Stimulated activated CD8-positive, alpha-beta memory T cell treated with anti-CD3 and anti-CD28 coated beads, Interleukin-4, amount 100 ng/mL, for 24 hours (primary cell): ENCODE measurements at places on chromosomes 13 and 19.

GRCh38 chr19:38535212-38535611 lies 82.5 kb downstream of the MAP4K1 start:
- DNase-seq = no peak

DNA sequence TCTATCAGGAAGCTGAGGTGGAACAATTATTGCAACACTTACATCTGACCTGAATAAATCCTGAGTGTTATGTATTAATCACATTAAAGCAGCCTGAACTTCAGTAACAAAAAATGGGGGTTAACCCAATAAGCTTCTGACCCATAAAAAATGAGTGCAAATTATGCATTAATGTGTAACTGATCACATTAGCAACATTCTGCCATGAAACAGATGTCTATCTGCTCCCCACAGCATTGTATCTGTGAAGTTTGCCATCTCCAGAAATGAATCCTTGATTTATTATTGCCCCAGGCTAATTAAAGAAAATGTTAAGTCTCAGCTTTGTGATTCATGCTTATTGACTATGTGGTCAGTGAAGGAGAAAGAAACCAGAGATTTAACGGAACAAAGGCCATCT lies 304.9 kb downstream of the PCDH20 start:
- DNase-seq = no peak

- DNase-seq = no peak
Measured at GRCh38 chr13:32153056-32153455, 121.5 kb downstream of the FRY start.

GRCh38 chr19:30682999-30683536 lies 310.9 kb downstream of the ZNF536 start:
- DNase-seq = peak; percentile 40

DNA sequence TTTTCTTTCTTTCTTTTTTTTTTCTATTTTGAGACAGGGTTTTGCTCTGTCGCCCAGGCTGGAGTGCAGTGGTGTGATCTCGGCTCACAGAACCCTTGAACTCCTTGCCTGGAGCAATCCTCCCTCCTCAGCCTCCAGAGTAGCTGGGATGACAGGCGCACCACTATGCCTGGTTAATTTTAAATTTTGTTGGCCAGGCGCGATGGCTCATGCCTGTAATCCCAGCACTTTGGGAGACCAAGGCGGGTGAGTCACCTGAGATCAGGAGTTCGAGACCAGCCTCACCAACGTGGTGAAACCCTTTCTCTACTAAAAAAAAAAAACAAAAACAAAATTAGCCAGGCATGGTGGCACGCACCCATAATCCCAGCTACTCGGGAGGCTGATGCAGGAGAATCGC lies 8.7 kb upstream of the SBNO2 start:
- DNase-seq = no peak

- DNase-seq = no peak
Measured at GRCh38 chr19:1523412-1524286, at the start of gene PLK5. Gene PLK5, plus strand, starts transcription at chr19:1524077. Its CDS starts 2,920 bp downstream, at chr19:1526997.

DNA sequence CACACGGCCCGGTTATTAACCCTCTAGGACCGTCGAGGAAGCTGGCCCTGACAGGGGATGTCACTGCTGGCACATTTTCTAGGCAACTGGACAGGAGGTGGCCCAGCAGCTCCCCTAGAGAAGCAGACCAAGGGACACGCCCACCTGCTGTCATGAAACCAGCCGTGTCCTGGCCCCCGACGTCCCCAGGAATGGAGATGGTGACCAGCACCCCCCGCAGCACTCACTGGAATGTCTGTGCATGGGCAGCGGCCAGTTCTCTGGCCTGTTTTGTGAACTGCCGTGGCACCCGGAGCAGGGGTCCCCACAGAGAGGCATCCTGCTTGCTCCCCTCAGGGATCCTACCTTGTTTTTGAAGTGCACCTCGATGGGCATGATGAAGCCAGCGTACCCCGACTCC lies 17.9 kb downstream of the MLLT1 start:
- DNase-seq = no peak

- DNase-seq = peak; percentile 34
Measured at GRCh38 chr19:6062274-6062673, 48.0 kb downstream of the RFX2 start.

DNA sequence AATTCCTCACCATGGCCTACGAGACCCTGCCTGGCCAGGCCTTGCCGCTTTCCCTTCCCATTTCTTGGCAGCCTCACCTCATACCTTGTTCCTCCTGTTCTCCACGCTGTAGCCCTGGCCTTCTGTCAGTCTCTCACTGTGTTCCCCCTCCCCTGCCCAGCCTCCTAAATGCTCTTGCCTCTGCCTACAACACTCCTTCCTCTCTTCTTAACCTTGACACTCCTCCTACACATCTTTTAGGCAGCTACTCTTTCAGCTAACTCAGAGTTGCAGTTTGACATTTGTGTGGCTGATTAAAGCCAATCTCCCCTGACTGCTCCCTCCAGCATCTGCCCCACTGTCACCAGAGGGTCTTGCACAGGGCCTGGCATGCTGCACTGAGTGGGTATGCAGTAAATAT lies 150.8 kb downstream of the FLT1 start:
- no peak for DNase-seq

- no peak for DNase-seq
Measured at GRCh38 chr19:3573162-3573857, 566 bp downstream of the HMG20B start.

DNA sequence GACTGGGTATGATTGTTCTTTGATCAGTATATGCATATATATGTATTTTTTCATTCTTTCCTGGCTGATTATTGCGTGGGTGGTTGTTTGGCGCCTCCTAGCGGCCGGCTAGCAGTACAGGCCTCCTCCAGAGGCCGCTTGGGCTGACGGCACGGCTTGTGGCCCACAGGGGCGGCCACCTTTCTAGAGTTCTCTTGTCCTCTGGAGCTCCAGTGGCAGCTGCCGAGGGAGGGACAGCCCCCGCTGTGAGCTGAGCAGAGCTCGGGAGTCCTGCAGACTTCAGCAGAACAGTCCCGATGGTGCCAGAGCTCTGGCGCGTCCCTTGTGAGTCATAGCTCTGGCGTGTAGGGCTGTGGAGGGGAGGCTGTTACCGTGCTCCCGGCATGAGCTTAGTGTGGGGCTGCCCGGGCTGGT lies 22.5 kb upstream of the ZNF429 start:
- DNase-seq = peak; percentile 45

DNA sequence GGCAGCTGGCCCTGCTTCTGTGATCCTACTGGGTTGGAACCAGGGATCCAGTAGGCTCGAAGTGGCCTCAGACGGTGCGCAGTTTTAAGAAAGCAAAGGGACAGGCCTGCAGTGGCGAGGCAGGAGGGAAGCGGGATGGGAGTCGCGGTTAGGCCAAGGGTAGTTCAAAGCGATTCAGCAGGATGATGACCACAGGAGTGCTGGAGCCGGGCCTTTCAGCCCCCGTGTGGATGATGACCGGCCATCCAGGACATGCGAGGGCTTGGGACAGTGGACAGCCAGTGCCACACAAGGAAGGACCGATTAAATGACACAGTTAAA lies 854 bp downstream of the RNASEH2B start:
- DNase-seq = no peak
